ENCODE measurements at places on chromosomes 13 and 19. TPM values are rescaled to one million over a fixed set of nuclear protein-coding genes. Genes with fewer than 3 reads are reported as not detected.

DNA sequence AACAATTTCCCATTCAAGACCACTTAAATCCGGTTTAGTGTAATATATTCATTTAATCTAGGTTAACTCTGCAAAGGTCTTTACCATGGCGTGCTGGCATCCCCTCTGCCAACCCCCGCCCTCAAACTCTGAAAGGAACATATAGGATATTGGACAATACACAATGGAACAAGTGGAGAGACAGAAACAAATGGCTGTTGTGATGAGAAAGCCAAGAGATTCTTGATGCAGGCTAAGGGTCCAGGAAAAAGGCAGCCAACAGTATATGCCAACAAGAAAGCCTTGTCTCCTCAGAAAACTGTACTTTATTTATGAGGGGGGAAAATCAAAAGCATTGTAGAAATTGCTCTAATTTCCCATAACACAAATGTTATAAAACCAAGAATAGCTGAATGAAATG is 407.3 kb upstream of the SGCG start:
- DNase-seq: no peak

DNA sequence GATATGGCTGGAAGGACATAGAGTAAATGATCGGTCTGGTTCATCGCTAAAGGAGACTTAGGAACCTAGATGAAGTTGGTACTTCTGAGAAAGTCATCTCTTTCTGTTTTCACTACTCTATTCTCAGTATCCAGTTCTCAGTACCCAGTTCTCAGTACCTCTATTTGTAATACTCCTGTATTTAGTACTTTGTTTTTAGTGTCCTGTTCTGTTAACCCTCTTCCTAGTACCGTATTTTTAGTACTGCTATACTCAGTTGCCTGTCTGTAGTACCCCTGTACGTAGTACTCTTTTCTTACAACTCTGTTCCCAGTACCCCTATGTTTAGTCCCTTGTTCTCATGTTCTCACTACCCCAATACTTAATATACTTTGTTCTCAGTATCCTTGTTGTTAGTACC is 1.2 kb downstream of the RFXAP start:
- no peak for DNase-seq

GRCh38 chr13:110575322-110576069 is 14.0 kb upstream of the RAB20 start:
- DNase-seq: no peak

DNA sequence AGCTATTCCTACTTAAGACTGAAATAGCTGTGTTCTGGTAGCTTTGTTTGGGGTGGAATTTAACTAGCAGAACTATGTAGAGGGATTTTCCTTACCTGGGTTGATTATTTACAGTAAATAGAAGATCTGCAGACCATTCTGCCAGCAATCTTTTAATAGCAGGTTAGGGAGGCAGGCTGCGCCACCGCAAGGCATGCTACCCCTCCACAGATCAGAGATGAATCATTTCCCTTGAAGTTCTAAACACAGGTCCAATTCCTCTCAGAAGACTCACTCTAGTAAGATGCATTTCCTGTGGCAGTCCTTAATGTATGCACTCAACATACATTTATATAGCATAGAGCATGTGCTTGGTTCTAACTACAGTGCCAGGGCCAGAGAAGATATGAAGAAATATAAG is 109.0 kb downstream of the TNFRSF19 start:
- DNase-seq: peak; percentile 28

DNA sequence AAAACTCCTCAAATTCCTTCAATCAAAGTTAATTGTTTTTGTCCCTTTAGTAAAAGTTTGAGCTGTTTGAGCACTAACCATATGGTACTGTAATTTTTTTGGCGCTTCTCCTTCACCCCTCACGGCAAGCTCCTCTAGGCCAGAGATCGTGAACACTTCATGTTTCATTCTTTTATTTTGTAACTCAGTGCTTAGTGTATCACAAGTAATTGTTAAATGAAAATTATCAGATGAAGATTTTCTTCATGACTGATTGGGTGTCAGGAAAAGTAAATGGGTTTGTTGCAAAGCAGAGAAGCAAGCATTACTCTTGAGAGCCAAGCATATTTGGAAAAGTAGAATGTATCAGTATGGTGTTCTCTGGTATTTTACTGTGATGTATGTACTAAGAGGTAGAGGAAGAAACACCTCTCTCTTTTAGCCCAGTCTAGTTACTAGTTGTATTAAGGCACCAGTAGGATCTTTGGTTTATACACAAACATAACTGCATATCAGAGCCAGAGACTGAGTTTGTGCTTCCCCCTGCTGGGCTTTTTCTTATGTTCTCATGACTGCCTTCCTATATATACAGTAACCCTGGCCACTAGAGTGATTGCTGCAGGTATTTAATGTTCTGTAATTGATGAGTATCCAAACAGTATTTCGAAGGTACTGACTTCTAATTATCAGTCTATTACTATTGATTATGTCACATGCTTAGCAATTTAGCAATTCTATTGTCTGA is 202.3 kb upstream of the KLHL1 start:
- DNase-seq: peak; percentile 28

- DNase-seq: no peak
Observed at GRCh38 chr19:12788682-12789097, 2.6 kb upstream of the JUNB start.

DNA sequence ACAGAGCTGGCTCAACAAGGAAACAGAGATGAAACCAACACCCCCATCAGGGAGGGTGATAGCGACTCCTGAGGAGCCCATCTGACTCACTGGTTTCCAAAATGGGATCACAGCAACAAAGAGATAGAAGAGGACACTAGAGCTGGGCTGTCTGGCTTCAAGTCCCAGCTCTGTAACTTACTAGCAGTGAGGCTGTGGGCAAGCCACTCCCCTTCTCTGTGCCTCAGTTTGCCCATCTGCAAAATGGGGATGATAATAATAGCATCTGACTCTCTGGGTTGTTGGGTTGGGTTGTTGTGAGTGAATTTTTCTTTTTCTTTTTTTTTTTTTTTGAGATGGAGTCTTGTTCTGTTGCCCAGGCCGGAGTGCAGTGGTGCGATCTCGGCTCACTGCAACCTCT is 14.3 kb downstream of the IGSF23 start:
- DNase-seq: no peak

DNA sequence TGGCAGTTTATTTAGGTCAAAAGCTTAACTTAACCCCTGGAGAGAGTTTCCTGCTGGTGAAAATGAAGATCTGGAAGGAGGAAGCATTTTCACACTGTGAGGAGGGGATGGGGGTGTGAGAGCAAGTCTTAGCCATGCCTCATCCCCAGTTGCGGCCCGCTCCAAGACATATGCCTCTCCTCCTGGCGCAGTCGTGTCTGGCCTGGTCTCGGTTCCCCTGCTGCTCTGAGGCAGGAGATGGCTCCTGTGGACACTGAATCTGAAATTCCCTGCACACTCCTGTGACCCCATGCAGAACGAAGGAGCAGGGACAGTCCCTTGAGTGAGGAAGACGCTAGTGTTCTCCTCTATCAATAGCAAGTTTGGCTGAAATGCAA is 360 bp upstream of the ZNF69 start:
- no peak for DNase-seq

DNA sequence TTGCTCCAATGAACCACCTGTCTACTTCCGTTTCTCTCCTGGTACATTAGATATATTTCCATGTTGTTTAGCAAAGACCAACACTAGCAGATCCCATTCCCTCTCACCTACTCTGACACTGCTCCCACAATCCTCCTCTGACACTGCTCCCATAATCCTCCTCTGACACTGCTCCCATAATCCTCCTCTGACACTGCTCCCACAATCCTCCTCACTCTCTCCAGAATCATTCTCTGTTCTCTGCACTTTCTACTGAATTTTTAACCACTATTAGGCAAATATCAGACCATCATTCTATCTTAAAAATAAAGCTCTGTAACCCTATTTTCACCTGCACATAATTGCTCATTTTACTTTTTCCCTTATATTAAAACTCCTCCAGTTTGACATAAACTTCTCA is 578.5 kb upstream of the PCDH20 start:
- DNase-seq: no peak

- DNase-seq: no peak
Observed at GRCh38 chr19:1533510-1534150, 9.8 kb downstream of the PLK5 start.

The LRRC4B gene
- polyA plus RNA-seq: 27.6 TPM

The C3 gene
- 23.3 TPM for polyA plus RNA-seq

The MARK4 gene
- 38.2 TPM for polyA plus RNA-seq

The RNF225 gene
- not detected for polyA plus RNA-seq

The CEACAM3 gene
- 0.12 TPM for polyA plus RNA-seq

The PSG2 gene
- polyA plus RNA-seq: not detected

The PLPP2 gene
- 4.1 TPM for polyA plus RNA-seq

The CGB2 gene
- not detected for polyA plus RNA-seq

Measured in renal pelvis (tissue), 12 donors.